ENCODE measurements at places on chromosomes 12 and 14.

- DNase-seq, result no peak
Measured at GRCh38 chr12:69225251-69225910, 14.0 kb upstream of the CPSF6 start.

- no peak for DNase-seq
Measured at GRCh38 chr12:28780096-28780495, 369.0 kb upstream of the FAR2 start.

- no peak for DNase-seq
Measured at GRCh38 chr12:92876496-92876895, 52.6 kb downstream of the EEA1 start.

GRCh38 chr14:67502867-67503266 is 14.3 kb upstream of the TMEM229B start:
- DNase-seq, result no peak

- no peak for DNase-seq
Measured at GRCh38 chr12:2074792-2075191, 22.0 kb downstream of the CACNA1C start.

GRCh38 chr12:16048511-16048910 is 137.4 kb downstream of the DERA start:
- DNase-seq, result no peak

GRCh38 chr12:65125247-65125646 is 4.1 kb upstream of the WIF1 start:
- DNase-seq, result no peak

DNA sequence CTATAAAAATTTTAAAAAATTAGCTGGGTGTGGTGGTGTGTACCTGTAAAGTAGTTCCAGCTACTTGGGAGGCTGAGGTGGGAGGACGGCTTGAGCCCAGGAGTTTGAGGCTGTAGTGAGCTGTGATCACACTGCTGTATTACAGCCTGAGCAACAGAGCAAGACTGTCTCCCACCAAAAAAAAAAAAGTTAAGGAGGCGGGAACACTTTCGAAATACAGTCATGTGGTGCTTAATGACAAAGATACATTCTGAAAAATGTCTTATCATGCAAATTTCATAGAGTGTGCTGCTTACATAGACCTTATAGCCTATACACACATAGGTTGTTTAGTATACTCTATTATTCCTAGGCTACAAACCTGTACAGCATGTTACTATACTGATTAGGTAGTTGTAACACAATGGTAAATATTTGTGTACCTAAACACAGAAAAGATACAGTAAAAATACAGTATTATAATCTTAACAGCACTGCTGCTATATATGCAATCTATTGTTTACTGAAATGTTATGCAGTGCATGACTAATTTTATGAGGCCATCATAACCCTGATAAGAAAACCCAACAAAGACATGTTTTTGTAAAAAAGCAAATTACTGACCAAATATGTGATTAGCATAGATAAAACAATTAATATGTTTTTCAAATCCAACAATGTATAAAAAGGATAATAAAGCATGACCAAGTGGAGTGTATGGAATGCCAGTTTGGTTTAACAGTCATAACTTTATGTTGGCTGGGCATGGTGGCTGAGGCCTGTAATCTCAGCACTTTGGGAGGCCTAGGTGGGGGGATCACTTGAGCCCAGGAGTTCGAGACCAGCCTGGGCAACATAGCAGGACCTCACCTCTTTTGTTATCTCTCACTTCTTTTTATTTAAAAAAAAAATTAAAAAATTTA is 11.4 kb downstream of the EIF2S1 start:
- no peak for DNase-seq

GRCh38 chr12:25725931-25726330 is 172.8 kb upstream of the LMNTD1 start:
- no peak for DNase-seq

GRCh38 chr12:90299666-90300065 is 591.0 kb upstream of the ATP2B1 start:
- no peak for DNase-seq

DNA sequence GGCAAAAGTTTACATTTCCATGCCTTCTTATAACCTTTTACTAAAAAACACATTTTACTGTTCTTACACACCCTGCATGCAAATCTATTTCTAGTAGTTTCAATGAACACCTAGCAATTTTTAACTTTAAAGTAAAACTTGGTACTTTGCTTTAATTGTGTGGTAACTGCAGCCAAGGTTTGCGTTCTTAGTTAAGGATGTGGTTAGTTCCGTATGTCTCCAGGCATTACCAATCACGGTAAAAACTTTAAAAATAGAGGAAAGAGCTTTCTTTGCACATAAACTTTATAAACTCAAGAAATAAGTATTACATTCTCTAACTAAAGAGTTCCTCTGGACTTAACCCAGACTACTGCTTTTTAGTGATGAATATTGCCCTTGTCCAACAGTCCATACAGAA is 795.2 kb downstream of the SLC16A7 start:
- no peak for DNase-seq

DNA sequence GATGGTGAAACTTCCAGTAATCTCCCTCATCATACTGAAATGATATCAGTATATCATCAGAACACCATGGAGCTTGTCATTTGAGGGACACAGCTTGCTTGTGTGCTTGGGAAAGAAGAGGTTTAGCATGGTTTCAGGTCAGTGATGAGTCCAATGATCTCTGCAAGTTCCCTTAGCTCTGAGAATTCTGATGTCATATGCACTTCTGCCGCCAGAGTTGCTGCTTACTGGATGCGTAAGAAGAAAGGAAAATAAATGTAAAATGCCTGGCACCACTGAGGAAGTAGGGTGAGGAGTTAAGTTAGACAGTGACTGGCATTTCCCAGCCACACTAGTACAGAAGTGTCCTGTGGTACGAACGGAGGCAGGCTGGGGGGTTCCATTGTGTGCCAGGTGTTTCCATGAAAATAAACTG is 22.6 kb downstream of the PRKCH start:
- no peak for DNase-seq

- no peak for DNase-seq
Measured at GRCh38 chr14:89792489-89793366, 161.8 kb downstream of the EFCAB11 start.
